ENCODE measurements at places on chromosomes 1 and 21.

DNA sequence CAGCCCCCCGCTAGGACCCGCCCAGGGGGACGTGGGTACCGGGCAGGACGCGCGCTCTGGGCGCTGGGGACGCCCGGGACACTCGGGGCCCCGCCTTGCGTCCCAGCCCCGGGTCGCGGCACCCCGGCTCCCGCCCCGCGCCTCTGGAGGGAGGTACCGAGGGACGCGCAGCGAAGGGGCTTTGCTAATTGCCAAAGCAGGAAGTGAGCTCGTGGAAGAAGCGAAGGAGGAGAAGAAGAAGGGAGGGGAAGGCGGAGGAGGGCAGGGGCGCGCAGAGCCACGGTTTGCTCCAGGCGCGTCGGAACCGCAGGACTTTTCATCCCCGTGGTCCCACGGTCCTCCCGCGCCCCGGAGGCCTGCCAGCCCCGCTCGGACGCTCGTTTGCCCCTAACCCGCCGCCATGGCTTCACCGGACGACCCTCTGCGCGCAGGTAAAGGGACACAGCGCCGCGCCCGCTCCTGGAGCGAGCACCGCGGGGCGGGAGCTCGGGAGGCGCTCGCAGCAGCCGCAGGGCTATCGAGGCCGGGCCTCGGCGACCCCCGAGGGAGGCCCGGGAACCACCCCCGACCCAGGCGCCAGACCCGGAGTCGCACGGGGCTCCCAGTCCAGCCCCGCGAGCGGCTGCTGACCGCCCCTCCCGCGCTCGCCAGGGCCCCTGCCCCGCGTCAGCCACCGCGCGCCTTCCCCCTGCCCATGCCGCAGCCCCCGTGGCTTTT, 1.3 kb downstream of the EDARADD start:
- DNase-seq, result no peak

DNA sequence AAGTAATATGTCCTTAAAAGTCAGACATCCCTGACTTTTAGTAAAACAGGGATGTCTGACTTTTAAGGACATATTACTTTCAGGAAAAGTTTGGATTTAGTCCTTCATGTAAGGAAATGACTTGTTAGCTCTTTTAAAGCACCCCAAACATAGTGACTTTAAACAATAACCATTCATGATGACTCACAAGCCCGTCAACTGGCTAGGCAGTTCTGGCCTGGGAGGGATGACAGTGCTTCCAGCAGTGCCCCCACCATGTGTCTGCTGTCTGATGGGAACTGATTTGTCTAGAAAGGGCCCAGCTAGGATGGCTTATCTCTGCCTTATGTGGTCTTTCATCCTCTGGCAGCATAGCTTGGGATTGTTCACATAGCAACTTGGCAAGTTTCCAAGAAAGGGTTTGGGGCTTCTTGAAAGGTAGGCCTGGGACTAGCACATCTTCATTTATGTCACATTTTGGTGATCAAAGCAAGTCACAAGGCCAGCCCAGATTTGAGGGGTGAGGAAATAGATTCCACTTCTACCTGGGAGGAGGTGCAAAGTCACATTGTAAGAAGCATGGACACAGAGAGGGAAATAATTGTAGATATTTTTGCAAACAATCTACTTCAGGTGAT, 143.5 kb downstream of the C1orf94 start:
- no peak for DNase-seq

GRCh38 chr1:241762713-241763339, 85.2 kb upstream of the EXO1 start:
- DNase-seq, result no peak

- DNase-seq, result no peak
Observed at GRCh38 chr1:222620566-222620965, 2.7 kb downstream of the MIA3 start.

DNA sequence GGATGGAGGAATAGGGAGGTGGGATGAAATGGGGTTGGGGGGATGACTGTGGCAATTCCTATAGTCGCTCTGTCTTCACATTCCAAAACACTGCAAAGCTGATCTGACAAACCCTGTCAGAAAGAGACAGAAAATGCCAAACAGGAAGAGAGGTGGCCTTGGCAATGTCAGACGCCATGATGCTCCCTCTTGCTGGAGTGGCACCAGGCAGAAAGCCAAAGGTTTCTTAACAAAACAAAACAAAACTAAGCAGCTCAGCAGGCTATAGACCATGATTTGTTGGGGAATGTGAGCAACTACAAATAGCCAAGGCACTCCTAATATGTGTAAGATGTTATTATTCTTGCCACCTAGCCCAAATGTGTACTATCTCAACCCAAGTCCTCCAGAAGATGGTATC, 42.9 kb upstream of the PLA2G2C start:
- no peak for DNase-seq

GRCh38 chr1:233879841-233880240, 24.6 kb upstream of the SLC35F3 start:
- DNase-seq, result no peak

- no peak for DNase-seq
Observed at GRCh38 chr1:111723091-111723806, 15.9 kb downstream of the INKA2 start.

DNA sequence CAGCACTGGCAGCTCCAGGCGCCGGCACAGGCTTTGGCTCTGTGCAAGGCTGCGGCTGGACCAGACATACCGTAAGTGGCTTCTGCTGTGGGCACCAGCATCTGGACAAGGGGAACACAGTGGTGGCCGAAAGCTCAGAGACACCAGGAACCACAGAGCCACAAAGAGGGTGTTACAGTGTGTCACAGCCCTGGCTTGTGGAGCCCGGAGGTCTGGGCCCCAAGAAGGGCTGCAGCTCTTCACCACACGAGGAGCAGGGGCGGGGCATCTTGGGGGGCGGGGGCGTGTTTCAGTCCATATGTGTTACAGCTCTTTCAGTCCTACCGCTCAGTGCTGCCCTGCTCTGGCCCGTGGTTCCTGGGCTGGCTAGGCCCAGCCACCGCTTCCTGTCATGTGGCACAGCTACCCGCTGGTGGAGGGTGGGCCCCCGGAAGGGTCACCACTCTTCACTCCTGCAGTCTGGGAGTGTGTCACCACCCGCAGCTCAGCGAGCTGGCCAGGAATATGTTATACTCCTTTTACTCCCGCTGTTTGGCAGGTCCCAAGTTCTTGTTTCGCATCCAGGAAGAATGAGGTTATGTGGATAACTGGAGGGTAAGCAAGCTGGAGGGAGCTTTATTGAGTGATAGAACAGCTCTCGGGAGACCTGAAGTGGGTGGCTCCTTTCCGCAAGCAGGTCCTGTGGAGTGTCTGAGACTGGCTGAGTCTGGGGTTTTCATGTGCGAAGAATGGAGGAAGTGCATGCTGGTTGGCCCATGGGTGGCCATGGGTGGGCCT, 3.3 kb upstream of the LSM10 start:
- DNase-seq, result no peak

GRCh38 chr1:64942675-64943074, 23.7 kb downstream of the JAK1 start:
- DNase-seq, result no peak

- DNase-seq, result no peak
Observed at GRCh38 chr1:147568551-147568950, 27.2 kb downstream of the BCL9 start.

- no peak for DNase-seq
Observed at GRCh38 chr1:154788110-154788870, 81.8 kb downstream of the KCNN3 start.

DNA sequence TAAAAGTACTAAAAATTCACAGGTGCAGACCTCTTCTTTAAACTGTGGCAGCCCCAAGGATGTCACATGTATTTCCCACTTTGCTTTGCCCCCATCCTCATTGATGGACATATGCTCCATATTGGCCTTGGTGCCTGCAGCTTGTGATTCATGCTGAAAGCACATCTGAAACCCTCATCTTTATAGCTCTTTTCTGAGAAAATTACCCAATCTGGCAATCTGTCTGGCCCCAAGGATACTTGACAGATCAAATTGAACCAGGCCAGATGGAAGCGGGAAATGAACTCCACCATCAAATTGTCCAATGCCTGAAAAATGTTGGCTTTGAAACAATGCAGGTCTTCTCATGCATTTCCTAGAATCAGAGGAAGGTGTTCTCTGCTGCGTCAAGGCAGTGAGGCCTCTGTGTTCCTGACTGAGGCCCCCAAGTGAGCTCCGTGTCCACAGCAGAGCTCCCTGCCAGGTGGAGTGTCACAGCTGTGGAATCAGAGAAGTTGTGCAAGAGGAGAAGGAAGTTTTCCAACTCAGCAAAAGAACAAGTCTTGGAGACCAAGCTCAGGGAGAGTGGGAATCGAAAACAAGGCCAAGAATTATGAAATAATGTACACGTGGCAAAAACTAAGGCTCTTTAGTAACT, 323.7 kb downstream of the PLPP3 start:
- peak; percentile 12 for DNase-seq

- no peak for DNase-seq
Observed at GRCh38 chr1:224490549-224491537, 56.2 kb upstream of the WDR26 start.

GRCh38 chr1:65668368-65668767, 124.3 kb upstream of the PDE4B start:
- no peak for DNase-seq

GRCh38 chr1:159917533-159918351, 7.6 kb downstream of the TAGLN2 start:
- DNase-seq, result no peak

DNA sequence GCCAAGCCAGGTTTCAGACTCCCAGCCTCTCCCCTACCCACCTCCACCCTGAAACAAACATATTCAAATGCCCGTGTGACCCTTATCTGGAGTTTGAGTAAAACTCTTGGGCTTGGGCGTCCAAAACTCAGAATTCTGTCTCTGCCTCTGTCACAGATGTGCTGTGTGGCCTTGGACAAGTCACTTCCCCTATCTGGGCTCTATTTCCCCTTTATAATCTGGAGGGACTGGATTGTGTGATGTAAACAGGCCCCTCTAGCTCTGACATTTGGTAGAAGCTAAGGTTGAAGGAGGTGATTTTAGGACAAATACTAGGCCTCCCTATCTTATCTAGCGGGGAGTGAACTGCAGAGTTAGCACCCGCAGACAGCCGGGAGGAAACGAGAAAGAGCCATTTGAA, 67.5 kb downstream of the IGSF21 start:
- DNase-seq, result no peak

GRCh38 chr1:38029081-38029681, 16.6 kb downstream of the UTP11 start:
- no peak for DNase-seq

- DNase-seq, result no peak
Observed at GRCh38 chr1:159868766-159869165, 6.3 kb upstream of the VSIG8 start.

GRCh38 chr1:72278461-72278860, 3.9 kb downstream of the NEGR1 start:
- no peak for DNase-seq

- no peak for DNase-seq
Observed at GRCh38 chr1:235937123-235937522, 70.4 kb upstream of the LYST start.

DNA sequence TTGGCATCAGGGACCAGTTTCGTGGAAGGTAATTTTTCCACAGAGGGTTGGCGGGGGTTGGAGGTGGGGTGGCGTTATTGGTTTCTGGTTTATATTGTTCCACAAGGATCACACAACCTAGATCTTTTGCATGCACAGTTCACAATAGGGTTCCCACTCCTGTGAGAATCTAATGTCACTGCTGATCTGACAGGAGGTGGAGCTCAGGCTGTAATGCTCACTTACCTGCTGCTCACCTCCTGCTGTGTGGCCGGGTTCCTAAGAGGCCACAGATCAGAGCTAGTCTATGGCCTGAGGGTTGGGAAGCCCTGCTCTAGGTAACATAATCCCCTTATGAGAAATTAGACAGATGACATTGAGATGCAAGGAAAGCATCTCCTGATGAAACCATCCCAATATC, 12.6 kb downstream of the GBP5 start:
- DNase-seq, result no peak

DNA sequence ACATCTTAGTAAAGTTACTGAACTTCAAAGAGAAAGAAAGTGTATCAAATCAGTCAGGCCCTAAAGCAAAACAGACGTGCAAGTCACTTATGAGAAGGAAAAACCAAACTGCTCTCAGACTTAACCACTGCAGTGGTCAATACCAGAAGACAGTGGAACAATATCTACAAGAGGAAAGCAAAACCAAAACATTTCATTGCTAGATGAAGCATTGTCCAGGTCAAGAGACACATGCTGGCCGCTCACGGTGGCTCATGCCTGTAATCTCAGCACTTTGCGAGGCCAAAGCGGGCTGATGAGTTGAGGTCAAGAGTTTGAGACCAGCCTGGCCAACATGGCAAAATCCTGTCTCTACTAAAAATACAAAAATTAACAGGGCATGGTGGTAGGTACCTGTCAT, 82.0 kb upstream of the MROH9 start:
- DNase-seq, result no peak

DNA sequence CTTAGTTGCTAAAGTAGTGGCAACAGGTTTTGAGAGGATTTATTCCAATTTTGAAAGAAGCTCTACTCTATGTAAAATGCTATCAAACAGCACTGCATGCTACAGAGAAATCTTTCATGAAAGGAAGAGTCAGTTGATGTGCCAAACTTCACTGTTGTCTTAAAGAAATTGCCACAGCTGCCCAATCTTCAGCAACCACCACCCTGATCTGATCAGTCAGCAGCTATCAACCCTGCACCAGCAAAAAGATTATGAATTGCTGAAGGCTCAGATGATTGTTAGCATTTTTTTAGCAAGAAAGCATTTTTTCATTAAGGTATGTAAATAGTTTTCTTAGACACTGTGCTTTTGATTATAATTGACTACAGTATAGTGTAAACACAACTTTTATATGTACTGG, 49.6 kb downstream of the SLC9C2 start:
- no peak for DNase-seq

DNA sequence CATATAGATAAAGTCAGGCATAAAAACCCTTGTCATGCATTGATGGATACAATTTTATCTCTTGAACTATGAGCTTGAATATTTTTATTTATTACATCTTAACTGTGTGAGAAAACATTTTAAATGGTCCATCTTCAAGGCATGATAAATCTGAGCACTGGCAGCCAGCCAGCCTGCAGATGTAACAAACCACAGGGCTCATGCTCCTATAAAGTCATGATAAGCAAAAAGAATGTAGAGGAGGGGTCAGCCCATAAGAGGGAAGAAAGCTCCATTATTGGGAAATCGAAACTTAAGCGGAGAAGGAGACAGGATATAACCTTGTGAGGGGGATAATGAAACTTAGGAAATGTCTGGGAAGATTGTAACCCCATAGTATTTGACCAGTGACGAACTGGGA, 839.0 kb downstream of the LRRIQ3 start:
- no peak for DNase-seq

DNA sequence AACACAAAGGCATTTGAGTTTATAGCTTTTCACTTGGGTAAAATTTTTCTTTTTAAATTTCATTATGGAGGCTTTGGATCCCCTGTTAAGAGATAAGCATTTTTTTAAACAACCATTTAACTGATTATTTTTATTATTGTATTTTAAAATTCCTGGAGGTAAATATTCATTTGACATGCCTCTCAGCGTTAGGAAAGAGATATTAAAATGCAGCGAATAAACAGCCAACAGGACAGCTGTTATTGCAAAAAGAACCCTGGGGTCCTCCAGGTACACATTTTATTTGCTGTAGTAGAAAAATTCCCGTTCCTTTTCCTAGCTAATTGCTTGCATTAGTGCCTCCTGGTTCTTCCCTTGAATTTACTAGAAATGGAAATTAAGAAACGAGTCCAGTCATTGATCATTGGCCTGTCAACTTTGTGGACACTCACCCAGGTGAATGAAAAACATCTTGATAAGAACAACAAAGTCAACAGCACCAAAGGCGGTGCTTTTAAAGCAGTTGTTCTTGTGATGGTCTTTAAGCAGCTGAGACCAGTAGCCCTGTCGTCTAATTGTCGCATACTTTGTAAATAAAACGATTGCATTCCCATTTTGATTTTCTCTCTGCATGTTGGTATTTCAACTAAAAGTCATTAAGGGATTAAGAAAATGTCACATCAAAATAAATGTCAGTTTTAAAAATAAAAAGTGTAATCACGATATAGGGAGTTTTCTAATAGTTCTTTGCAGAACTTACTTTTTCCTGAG, 282.4 kb downstream of the GRIK1 start:
- DNase-seq, result no peak

All from AG04449 (cell line).